ENCODE measurements at places on chromosomes 2 and 18. TPM values are rescaled to one million over a fixed set of nuclear protein-coding genes. Genes with fewer than 3 reads are reported as not detected.

The GPR55 gene
- total RNA-seq, result 0.79 TPM

The YWHAQ gene
- 670 TPM for total RNA-seq

The TRABD2A gene
- total RNA-seq, result 3.7 TPM

GRCh38 chr18:77087393-77088141, 45.0 kb downstream of the MBP start:
- no peak for DNase-seq

DNA sequence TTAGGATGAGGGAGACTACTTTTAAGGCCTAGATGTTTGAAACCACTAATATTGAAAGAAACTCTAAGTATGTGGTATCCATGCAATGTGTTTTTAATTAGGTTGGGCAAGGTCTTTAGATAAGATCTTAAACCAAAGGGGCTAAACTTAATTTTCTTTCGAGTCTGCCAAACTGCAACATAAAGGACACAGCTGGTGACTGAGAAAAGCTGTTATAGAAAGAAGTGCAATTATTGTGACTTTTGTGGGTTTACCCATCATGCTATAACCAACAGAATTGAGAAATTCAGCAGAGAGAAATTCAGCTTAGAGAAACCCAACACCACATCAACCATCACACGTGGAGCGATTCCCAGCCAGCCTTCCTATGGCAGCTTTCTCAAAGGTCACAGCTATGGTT, 119.5 kb upstream of the LMAN1 start:
- DNase-seq, result no peak

GRCh38 chr18:24230766-24231165, 91.9 kb downstream of the CABYR start:
- no peak for DNase-seq

GRCh38 chr2:133966720-133967304, 287.1 kb upstream of the MGAT5 start:
- no peak for DNase-seq

GRCh38 chr2:226758921-226759640, 40.5 kb downstream of the IRS1 start:
- DNase-seq, result peak; percentile 74

The RIT2 gene
- 0.37 TPM for total RNA-seq

GRCh38 chr2:1800716-1801388, 56.5 kb upstream of the PXDN start:
- DNase-seq, result no peak

- no peak for DNase-seq
Observed at GRCh38 chr18:7370802-7371201, 139.9 kb downstream of the LRRC30 start.

DNA sequence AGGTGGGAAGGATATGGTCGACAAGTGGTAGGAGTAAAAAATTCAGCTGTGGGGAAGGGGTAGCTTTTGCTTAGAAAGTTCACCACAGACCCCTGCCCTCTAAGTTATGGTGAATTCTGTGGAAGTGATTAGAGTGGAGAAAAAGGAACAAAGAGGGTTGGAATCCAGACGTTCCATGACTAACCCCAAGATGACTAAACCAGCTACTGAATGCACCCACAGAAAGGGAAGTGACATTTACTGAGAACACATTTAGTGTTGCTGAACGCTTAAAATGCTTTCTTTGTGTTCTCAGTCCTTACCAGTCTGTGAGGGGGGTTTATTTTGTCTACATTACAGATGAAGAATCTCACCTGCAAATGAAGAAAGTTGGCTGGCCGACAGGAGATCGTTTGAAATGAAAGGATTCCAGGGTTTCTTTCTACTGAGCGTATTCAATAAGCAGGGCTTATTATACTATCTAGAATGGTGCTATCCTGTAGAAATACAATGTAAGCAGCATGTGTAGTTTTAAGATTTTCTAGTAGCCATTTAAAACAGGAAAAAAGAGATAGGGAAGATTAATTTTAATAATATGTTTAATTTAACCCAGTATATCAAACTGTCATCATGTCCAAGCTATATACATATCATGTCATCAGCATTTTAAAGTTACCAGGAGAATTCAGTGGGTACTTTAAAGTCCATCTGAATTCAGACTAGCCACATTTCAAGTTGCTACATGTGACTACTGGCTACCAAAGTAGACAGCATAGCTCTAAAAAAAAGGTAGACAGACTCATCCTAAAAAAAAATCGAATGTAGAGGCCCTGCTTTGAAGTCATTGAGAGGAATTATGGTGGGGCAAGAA, 60.1 kb downstream of the LIMS1 start:
- DNase-seq, result peak; percentile 94

GRCh38 chr2:25482341-25482740, 140.6 kb upstream of the DNMT3A start:
- no peak for DNase-seq

DNA sequence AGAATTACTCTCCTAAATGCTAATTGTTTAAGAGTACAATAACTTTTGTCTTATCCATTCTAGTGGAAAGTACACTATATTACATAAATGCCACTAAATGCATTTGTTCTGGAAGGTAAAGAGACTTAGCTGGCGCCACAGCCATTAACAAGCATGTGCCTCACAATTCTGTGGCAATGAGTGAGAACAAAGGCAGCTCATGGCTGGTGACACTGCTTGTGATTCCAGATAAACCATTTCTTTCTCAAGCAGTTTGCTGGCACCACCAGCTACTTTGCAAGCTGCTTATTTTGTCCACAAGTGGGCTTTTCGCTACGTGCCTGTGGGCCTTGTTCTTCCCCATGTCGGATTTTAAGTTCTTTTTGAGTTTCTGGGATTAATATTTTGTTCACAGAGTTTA, 147.6 kb upstream of the SMAD7 start:
- DNase-seq, result no peak

GRCh38 chr2:241083091-241083415, 19.0 kb downstream of the MTERF4 start:
- no peak for DNase-seq

DNA sequence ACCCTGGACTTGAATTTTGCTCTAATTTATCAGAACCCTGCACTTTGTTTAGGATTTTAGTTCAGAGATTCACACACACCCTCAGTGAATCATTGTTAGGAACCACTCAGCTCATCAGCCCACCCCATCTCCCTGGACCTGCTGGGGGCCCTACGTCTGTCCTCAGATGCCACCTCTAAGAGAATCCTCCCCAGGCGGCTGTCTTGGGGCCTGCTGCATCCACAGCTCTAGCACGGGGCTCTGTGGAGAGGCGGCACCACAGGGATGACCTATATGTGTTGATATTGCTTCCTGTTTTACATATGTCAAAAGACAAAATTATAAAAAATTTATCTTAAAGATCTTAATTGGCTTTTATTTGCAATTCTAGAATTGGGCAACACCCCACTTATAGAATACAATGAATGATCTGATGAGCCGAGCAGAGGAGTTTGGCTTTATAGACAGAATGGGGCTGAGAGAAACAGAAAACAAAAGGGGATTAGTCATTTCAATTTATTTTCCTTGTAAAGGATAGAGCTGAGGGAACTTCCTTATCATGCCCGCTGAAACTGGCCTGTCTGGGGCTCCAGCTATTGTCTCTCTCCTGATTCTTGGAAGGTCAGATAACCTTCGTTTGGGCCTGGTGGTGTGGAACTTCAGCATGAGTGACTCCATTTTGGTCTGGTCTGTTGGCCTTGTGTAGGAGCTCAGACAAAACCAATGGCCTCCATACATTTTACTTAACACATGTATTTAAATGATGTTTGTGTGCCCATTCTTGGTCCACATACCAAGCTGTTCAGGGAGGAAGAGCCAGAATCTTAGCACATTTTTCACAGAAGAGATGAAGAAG, 1.4 kb downstream of the MYO7B start:
- DNase-seq, result no peak

The MC4R gene
- total RNA-seq, result not detected

DNA sequence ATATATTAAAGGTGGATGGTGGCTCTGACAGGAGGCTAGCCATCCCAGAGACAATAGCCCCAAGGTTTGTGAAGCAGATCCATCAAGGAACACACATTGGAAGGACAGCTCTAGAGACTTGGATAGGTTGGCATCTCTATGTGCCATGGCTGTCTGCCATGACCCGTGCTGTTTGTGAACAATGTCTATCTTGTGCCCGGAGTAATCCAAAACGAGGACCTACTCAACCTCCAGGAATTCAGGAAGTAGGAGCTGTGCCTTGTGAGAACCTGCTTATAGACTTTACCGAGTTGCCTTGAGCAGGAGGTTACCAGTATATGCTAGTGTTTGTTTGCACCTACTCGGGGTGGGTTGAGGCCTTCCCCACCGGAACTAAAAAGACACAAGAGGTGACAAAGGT, 43.1 kb upstream of the SELENOI start:
- peak; percentile 46 for DNase-seq
